ENCODE measurements at places on chromosomes 4 and X.

GRCh38 chr4:184028561-184029374, 123.7 kb downstream of the STOX2 start:
- no peak for DNase-seq

DNA sequence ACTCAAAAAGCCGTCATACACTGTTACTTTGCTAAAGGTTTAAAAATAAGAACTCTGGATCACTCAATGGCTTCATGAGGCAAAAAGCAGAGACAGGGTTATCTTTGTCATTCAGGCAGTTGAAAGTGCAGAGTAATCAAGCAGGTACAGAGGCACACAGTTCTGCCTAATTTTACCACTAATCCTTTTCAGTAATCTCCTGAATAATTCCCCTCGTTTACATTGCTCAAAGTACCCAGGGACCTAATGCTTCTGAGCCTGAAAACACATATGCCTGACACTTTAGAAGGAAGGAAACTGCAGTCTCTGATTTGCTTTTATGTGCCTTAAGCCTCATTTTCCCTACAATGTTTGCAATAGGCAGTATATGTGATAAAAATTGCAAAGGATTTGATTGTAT, 71.4 kb upstream of the TRAM1L1 start:
- DNase-seq, result no peak

GRCh38 chrX:134004084-134004483, 18.7 kb upstream of the GPC3 start:
- no peak for DNase-seq

GRCh38 chr4:145735347-145735675, 55.4 kb downstream of the C4orf51 start:
- DNase-seq, result no peak

DNA sequence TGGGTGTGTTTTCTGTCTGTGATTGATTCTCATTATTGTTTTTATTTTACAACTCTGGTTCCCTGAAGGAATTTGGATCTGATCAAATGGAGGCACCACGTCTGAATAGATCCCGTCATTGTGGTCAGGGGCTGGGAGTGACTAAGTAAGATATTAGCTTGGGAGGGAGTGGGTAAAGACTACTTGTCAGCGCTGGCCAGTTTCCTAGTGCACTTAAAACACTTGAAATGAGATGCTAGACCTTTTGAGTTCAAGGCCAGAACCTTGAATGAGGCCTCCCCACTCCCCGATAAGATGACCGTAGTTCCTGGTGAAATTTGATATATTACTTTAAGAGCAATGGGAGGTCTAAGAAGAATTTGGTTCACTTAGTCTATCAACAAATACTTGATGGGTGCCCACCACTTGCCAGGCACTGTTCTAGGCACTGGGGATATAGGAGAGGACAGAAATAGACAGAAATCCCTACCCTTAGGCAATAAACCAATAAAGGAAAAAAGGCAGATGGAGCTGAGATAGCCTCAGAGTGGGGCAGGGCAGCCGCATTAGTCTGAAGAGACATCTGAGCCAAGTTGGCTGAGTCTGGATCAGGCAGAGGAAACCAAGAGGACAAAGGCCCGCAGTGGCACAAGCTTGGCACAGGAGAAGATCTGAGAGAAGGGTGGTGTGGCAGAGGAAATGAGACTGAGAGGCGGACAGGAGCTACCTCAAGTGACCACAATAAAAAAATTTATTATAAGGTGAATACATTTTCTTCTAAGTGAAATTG, 11.8 kb downstream of the FAM184B start:
- DNase-seq, result no peak

DNA sequence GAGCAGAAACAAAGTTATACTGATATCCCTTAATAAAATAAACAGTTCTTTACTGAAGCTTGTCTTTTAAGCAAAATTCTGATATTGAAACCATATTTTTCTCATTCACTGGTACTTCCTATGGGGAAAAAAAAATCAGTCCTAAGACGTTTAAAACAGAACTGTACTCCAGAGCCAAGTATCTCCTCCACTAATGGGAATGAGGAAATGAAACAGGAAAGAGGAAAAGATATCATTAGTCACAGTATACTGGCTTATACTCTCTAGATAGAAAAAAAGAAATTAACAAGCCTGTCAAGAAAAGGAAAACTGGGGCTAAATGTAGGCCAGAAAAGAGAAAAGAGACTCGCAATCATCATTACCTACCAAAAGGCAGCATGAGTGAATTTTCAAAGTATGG, 252.7 kb downstream of the CENPC start:
- no peak for DNase-seq

GRCh38 chr4:39621582-39621981, 17.1 kb downstream of the SMIM14 start:
- no peak for DNase-seq

DNA sequence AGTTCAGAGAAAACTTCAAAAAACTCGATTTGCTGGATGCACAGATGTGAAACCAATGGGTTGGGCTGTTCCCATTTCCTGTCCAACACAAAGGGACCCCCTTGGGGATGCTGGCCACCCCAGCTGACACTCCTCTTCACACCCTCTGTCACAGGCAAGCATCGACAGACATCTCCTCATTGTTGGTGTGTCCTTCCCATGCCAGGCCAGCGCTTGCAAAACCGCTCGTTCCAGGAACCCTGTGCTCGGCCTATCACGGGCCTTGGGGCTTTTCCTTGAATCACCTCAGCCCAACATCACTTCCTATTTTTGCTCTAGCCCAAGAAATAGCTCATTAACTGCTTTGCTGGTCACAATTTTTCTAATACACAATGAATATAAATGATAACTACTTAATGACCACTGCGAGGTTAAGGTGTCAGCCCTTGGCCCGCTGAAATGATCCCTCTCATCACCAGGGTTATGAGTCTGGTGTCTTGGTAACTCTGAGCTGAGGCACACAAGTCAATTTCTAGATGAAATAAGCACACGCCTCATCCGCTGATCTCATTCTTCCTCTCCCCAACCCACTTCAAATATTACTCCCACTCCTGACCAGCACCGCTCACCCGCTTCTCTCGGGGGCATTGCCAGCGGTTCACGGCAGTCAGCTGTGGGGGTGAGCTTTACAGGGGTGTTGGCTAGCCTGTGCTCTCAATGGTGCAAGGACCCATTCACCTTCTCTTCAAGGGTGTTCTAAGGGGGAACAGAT, 32.3 kb downstream of the BCOR start:
- DNase-seq, result no peak

- no peak for DNase-seq
Observed at GRCh38 chrX:7485061-7485460, 337.1 kb upstream of the PUDP start.

- DNase-seq, result no peak
Observed at GRCh38 chr4:80255329-80256095, 11.0 kb upstream of the FGF5 start.

DNA sequence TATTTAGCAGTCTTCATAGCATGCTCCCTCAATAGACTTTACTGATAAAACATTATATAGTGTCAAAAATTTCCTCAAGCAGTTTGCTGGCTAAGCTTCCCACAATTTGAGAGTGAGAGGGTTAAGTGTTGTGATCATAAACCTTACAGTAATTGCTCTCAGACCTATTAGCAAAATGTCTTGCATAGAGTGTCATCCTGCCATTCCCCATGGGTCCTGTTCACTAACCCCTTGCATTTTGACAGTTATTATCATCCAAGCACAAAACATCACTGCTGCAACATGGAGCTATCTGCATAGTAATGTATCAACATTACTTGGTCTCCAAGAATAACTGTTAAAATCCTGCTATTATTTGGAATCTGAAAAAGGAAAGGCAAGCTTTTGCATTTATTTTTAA, 196.1 kb upstream of the GK2 start:
- DNase-seq, result no peak

GRCh38 chr4:125013891-125014290, 300.9 kb upstream of the FAT4 start:
- DNase-seq, result no peak

GRCh38 chrX:120604361-120604782, 471 bp downstream of the MCTS1 start:
- peak; percentile 27 for DNase-seq

GRCh38 chrX:152635941-152636340, 1.8 kb upstream of the GABRQ start:
- DNase-seq, result peak; percentile 7

DNA sequence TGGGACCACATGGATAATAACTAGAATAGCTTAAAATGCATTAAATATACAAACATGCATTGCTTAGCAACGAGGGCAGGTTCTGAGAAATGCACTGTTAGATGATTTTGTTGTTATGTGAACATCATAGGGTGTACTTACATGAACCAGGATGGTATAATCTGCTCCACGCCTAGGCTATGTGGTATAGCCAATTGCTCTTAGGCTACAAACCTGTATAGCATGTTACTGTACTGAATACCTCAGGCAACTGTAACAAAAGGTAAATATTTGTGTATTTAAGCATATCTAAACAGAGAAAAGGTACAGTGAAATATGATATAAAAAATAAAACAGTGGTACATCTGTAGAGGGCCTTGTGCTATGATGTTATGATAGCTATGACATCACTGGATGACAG, 169.2 kb upstream of the IL15 start:
- DNase-seq, result no peak

- DNase-seq, result no peak
Observed at GRCh38 chrX:805103-805670, 174.6 kb downstream of the SHOX start.

DNA sequence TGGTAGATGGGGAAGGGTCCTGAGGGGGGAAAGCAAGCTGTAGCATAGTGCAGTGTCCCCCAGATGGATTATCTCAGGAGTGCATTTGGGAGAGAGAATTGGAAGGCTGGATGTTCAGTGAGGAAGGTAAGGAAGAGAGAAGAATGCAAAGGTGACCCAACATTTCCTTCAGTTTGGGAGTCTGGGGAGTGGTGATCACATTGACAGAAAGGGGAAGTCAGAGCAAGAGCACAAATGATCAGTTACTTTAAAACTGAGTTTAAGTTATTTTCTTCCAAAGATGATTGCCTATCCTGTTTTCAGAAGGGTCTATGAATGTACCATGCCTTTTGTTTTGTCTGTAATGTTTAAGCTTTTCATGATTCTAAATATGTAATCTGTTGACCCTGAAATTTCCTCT, 47.6 kb downstream of the ARHGAP10 start:
- no peak for DNase-seq

GRCh38 chr4:1418494-1419285, 12.4 kb upstream of the NKX1-1 start:
- DNase-seq, result no peak

DNA sequence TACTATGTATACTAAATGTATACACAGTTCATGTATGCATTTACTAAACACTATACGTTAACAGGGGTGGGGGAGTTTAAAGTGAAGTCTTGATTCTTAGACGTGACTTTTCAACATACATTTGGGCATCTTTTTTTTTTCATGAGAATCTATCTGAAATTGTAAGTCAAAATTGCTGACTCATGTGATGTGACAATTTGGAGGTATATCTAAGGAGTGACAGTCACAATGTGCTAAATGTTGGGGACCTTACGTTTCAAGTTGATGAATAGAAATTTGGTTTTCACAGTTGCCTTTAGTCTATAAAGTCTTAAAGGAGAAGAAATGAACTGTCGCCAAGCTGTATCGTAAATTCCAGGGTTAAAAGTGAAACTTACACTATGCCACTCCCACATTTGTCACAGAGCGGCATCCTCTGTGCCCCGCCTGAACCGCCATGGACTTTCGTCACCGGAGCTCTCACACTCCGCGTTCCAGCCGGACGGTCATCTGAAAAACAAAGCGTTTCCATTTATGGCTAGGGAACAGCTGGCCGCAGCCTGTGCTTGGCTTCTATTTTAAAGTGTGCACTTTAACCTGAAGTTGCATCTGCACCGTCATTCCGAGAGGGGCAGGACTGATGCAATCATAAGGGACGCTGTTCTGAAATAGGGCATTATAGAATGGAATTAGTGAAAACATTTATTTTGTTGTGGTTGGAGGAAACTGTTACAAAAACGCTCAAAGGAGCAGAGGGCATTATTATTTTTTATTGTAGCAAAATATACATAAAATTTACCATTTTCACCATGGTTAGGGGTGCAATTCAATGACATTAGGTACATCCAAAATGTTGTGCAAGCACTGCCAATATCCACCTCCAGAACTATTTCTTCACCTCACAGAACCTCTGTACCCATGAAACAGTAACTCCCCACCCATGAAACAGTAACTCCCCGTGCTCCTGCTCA, 30.9 kb downstream of the PDLIM3 start:
- DNase-seq, result no peak

DNA sequence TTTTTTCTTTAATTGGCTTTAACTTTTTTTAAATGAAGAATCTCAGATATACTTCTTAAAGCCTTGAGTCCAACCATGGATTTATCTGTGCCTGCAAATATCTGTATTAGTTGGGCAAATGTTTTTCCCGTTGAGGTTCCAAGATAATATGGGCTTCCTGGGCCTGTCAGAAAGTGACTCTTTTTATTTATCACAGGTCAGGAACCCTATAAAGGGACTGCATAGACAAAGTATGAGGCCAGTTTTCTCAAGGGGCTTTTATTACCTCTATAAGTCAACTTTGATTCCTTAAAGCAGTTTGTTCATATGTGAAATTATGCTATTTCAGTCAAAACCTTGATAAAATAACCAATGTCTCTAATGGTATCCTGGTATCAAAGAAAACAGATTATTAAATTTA, 80.2 kb upstream of the BMP2K start:
- no peak for DNase-seq

- no peak for DNase-seq
Observed at GRCh38 chr4:32824336-32824735, 2104.2 kb downstream of the PCDH7 start.

DNA sequence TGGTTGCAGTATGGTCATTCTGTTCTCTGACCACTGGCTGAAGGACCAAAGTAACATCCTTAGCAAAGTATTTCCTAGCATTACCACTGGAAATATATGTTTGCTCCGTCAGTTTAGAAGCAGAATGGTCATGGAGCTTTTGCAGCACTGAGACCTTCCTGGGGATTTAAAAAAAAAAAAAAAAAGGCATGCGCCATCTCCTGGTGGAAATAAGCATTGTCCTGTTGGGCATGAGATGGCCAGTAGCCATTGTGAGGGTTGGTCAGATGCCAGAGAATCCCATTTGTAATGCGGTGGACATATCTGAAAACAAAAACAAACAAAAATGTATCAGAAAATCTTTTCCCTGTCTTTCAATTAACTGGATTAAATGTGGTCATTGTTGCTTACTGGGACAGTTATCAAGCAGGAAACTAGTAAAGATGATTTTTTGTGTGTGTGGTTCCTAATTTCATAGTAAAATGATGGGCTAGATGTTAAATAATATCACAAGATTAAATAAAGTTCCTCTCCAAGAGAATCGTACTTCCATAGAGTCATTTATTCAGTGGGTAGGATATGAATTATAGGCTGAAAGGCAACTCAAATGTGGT, 139.6 kb downstream of the SOWAHB start:
- DNase-seq, result peak; percentile 20

- no peak for DNase-seq
Observed at GRCh38 chr4:78355306-78355705, 196.3 kb upstream of the ANXA3 start.

- no peak for DNase-seq
Observed at GRCh38 chr4:114005569-114006442, 26.4 kb upstream of the ARSJ start.

- no peak for DNase-seq
Observed at GRCh38 chr4:73098016-73098415, 28.5 kb upstream of the COX18 start.

- DNase-seq, result peak; percentile 20
Observed at GRCh38 chrX:54042609-54043021, 1.7 kb downstream of the PHF8 start.

Measured in NCI-H1092 (cell line).